ENCODE measurements at places on chromosomes 2 and 18.
A peak's percentile ranks its signal among the peaks of the same experiment; 100 is the strongest.

DNA sequence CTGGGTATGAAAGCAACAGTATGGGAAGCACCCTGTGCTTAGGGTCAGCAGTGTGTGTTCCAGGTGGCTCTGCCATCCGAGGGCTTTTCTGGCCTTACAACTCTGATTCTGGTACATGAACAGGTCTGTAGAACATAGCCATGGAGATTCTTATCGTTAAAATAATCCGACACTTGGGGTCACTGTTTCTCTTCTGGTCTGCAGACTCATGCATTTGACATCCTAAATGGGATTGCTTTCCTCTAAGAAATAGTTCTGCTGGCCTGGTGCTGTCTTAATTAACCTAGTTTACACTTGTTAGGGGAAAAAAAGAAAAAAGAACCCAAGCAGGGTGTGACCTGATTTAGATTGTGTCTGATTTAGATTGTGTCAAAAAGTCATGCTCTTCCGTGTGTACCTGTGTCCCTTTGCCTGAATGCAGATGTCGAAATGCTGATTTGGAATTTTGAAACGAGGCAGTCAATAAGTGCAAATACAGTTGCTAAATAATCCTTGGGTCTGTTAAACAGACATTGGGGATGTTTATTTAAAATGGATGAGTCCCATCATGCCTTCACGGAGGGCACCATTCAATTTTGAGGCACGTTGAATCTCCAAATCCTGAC, 59.6 kb downstream of the TRPM8 start:
- DNase-seq: peak; percentile 42

GRCh38 chr2:165450156-165450555, 19.3 kb upstream of the CSRNP3 start:
- DNase-seq: no peak

DNA sequence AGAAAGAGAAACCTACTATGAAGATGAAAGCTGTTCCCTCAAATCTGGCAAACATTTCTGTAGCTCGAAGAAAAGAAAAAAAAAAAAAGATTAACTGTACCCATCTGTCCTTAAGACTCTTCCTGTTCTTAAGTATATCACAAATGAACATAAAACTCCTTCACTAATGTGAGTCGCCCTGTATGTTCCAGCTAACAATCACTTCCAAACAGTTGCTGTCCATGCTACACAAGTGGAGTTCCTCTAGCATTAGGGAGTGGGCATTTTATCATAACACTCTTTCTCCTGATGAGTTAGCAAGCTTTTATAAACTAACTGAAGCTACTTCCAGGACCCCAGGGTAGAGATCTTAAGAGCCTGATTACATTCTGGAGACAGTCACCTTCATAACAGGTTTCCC, 5.8 kb downstream of the CUL3 start:
- DNase-seq: no peak

DNA sequence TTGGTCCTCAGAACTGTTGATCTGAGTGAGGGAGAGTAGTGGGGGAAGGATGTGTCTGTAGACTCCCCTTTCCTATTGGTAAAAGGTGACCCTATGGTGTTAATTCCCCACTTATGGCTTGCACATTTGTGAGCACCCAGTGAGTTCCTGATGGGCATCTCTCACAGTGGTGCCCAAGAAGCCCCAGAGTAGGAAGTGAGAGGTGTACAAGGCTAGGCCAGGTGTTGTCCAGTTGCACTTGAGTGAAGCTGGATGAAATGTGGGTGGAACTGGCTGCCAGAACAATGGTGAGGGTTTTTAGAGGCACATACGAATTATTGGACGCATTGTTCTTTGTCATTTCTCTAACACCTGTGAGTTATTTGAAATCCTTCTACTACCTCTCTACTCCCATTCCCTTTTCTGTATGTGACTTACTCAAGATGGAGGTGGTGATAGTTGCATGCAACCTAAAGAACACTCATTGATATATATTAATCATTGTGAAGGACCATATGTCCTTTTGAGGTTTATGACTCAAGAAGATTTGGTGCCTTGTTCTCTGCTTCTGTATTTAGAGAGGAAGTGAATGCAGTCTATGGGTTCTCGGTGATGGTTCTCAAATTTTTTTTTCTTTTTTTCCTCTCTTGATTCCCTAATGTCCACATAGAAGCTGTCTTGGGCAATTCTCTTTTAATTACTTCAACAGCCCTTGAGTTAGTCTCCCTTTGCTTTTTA, 162.7 kb downstream of the FSHR start:
- no peak for DNase-seq

DNA sequence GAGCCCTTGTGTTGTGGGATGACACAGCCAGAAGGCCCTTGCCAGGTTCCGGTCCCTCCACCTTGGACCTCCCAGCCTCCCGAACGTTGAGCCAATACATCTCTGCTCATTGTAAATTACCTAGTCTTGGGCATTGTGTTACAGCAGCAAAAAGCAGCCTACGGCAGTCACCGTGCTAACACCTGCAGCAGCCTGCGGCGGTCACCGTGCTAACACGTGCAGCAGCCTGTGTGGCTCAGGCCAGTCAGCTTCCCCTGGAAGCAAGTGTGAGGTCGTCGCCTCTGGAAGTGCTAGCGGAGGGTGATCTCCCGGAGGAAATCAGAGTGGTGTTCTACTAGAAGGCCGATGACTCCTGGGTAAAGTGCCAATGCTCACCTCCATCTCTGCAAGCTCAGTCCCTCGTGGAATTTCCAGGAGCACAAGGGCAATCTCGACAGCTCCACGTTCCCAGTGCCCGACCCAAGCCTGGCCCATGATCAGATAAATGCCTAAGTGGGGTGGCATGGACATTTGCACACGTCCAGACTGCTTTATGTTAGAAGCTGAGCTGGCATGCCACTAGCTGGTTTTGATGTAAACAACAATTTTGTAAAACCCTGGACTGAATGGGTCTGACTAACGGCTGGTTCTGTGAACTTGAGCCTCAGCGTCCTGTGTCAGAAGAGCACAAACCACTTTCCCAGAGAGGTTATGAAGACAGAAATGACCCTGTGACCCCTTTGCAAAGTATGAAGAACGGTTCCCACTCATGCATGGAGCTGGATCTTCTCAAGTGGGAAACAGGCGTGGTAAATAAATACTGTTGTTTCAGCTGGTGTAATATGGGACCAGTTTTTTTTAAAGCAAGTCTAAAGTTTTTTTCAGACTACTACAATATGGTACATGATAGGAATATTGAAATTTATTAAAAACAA, 11.4 kb upstream of the CNDP1 start:
- no peak for DNase-seq

GRCh38 chr2:149184991-149185390, 145.4 kb upstream of the LYPD6 start:
- no peak for DNase-seq

DNA sequence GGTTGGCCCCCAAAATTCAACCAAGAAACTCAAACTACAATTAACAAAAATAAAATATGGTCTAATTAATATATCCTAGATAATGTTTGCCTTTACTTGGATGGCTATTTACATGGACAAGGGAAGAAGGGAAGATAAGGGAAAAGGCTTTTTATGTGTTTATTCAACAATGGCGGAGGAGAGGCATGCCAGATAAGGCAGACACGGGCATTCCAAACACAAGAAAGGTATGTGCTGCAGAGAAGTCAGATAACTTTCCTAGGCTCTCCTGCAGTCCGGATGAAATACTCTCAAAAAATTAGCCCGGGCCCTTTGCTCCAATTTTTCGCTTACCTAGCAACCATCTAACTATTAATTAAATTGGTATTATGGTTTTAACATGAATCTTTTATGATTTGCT, 5.1 kb upstream of the TTR start:
- DNase-seq: no peak

GRCh38 chr2:32902986-32903385, 43.8 kb upstream of the LTBP1 start:
- no peak for DNase-seq

DNA sequence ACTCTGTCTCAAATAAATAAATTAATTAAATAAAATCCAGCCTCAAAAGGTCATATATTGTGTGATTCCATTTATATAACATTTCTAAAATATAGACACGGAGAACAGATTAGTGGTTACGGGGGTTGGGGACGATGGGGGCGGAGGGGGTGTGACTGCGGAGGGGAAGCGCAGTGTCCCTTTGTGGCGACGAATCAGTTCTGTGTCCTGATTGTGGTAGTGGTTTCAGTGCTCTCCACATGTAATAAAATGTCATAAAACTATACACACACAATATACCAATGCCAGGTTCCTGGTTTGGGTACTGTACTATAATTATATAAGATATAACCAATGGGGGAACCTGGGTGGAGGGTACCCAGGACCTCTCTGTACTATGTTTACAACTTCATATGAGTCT, 186.4 kb downstream of the ANAPC1 start:
- DNase-seq: no peak

DNA sequence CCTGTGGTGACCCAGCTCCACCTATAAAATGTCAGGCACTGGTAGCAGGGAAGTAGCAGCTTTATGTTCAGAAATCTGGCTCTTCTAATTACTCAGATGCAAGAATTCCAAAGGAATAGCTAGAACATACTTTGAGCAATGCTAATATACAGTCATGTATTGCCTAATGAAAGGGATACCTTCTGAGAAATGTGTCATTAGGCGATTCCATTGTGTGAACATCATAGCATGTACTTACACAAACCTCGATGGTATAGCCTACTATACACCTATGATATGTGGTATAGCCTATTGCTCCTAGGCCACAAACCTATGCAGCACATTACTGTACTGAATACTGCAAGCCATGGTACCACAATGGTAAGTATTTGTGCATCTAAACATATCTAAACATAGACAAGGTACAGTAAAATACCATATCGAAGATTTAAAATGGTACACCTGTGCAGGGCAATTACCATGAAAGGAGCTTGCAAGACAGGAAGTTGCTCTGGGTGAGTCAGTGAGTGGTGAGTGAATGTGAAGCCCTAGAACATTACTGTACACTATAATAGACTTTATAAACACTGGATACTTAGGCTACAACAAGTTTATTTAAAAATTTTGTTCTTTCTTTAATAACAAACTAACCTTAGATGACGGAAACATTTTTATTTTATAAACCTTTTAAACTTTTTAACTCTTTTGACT, 50.3 kb upstream of the ETAA1 start:
- DNase-seq: no peak

DNA sequence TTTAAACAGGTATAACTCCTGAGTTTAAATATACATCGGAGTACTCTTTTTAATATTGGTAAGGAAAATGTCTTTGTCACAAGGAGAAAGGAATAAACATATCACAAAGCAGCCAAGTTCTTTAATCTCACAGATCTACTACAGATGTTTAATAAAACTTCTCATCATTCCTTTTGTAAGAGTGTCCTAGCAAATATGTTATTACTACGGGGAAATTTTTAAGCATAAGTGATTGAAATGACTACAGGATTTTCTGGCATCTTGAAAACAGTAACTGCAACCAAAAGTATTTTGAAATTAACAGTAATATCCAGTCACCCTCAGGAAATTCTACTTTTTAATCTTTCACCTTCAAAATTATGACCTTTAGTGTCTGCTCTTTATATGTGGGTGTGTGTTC, 403.1 kb downstream of the IRS1 start:
- no peak for DNase-seq

DNA sequence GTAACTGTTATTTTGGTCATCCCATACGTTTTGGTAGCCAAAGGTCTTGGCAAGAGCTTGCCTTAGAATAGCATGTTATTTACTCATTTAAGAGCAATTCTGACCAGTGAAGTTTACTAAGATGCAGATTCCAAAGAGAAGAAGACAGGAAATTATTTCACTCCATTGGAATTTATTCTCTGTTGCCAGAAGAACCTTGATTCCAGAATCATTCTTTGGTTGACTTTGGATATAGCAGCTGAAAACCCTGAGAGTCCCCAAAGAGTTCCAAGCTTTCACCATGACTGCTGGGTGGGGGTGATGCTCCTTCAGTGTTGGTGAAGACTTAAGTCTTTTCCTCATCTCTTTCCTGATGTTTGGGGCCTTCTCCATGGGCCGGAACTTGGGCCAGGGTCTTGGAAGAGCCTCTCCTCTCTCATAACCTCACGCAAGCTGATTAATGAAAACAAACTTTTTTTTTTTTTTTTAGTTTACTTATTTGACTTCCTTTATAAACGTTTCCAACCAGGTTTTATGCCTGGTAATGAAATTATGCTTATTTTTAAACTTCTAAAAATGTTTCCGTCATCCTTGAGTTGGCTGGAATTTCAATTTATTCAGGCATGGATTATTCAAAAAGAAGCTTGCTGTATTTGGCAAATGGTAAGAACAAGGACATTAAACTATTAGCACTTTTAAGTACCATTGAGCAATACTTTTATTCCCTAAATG, 192.0 kb downstream of the MTX2 start:
- no peak for DNase-seq

GRCh38 chr2:183495079-183495478, 370.8 kb downstream of the NUP35 start:
- DNase-seq: no peak

DNA sequence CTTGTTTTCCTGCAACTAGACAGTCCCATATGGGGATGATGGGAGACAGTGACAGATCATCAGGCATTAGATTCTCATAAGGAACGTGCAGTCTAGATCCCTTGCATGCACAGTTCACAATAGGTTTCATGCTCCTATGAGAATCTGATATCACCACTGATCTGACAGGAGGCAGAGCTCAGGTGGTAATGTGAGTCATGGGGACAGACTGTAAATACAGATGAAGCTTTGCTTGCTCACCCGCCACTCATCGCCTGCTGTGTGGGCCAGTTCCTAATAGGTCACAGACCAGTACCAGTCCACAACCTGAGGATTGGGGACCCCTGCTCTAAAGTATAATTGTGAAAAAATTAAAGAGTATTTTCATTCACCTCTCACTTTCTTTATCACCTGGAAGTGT, 23.6 kb upstream of the RAB1A start:
- DNase-seq: no peak

DNA sequence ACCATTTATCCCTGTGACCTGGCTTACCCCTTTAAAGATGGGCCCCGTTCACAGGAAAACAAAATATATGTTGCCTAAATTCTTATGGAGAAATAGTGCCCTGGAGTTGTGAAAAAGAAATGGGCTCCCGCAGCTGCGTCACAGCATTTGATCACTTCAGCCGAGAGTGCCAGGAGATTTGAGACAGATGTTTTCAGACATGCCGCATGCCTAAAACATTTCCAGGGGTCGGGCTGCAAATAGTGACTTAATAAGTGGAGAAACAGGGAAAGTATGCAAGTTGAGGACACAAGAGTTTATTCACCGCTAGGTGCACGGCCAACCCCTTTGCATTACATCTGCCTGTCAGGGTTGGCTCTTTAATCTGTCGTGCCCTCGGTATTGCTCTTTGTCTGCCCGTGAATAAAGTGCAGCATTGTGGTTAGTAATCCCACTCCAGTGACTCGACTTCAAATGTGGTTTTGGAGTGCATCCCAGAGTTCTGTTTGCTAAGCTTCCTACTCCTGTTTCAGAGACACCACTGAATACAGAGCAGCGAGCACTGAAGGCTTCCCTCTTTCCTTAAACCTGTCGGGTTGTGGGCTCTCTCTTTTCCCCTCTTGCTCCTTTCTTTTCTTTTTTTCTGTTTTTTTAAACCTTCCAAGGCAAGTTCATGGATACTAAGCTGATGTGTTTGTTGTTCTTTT, 187.5 kb downstream of the LTBP1 start:
- DNase-seq: no peak

- no peak for DNase-seq
Observed at GRCh38 chr2:230502593-230502992, 86.6 kb downstream of the SP100 start.

GRCh38 chr2:168490946-168491605, 35.0 kb downstream of the CERS6 start:
- peak; percentile 19 for DNase-seq

- no peak for DNase-seq
Observed at GRCh38 chr2:239813261-239814115, 211.7 kb downstream of the NDUFA10 start.

Measured in CD4-positive, alpha-beta T cell treated with Interleukin-6 for 4 hours (primary cell).